Renal pelvis (tissue), 12 donors: ENCODE measurements at places on chromosomes 2 and 18.
A peak's percentile ranks its signal among the peaks of the same experiment; 100 is the strongest.

- no peak for DNase-seq
Observed at GRCh38 chr2:2183176-2183575, 147.9 kb downstream of the MYT1L start.

- DNase-seq, result no peak
Observed at GRCh38 chr18:5879479-5879882, 15.8 kb downstream of the TMEM200C start.

DNA sequence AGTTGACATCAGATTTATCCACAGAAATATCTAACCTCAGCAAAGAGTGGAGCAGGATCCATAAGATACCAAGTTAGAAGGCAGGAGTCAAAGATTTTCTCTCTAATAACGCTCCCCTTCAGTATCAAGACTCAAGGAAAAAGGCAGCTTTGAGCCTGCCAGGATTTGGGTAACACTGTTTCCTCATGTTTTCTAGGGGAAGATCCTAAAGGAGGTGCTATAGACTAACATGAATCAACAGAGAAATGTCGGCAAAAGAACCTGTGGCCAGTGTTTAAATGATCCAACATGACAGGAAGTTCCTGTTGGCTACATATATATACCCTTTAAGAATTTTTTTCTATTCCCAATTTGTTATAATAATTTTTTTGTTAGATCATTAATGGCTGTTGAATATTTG, 402.3 kb downstream of the TGIF1 start:
- DNase-seq, result no peak

- DNase-seq, result peak; percentile 50
Observed at GRCh38 chr18:67199993-67200617, 316.4 kb downstream of the DSEL start.

GRCh38 chr2:40219141-40219540, 232.7 kb downstream of the SLC8A1 start:
- no peak for DNase-seq

DNA sequence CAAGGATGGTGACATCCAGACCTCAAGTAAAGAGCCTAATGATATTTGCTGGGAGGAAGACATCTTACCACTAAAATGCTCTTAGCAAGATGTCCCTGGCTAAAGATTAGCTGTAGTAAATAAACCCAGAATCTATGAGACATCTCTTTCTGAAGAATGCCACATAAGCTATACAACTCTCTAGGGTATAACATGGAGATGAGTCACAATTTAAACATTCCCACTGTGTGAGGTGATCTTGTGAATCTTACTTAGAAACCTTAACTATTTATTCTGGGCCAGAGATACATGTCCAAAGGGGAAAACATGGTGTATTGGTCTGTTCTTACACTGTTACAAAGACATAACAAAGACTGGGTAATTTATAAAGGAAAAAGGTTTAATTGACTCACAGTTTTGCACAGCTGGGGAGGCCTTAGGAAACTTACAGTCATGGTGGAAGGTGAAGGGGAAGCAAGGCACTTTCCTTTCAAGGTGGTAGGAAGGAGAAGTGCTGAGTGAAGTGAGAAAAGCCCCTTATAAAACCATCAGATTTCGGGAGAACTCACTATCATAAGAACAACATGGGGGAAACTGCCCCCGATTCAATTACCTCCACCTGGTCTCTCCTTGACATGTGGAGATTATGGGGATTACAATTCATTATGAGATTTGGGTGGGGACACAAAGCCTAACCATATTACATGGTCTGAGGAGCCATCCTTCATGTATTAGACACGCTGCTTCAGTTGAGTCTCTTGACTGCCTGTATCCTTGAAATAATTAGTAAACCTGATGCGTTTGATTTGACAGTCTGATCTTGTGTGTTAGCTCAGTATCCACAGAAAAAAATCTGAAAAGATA, 17.1 kb downstream of the KRCC1 start:
- DNase-seq, result no peak

DNA sequence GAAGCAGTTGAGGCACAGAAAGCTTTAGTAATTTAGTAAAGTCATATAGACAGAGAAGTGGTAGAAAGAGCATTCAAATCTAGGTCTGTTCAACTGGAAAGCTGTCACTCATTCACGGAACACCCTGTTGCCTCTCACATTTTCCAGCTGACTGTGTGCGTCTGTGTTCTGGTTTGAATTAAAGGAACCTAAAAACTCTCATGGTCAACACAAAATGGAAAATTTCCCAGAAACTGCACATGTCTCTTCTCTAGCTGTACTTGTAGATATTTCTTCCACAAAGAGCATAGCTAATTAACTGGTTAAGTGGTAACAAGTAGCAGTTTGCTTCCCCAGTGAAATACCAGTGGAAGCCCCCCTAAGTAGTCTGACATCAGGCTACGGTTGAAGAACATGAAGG, 390.8 kb downstream of the TGIF1 start:
- DNase-seq, result no peak

- no peak for DNase-seq
Observed at GRCh38 chr2:62897187-62897827, 153.3 kb upstream of the OTX1 start.

GRCh38 chr2:179265082-179265510, 464 bp upstream of the SESTD1 start:
- DNase-seq, result no peak

GRCh38 chr2:60335533-60336237, 217.8 kb downstream of the BCL11A start:
- DNase-seq, result no peak

- DNase-seq, result no peak
Observed at GRCh38 chr2:11260979-11261378, 83.5 kb downstream of the ROCK2 start.

- no peak for DNase-seq
Observed at GRCh38 chr2:13558368-13558767, 841.6 kb downstream of the TRIB2 start.
